ENCODE measurements at places on chromosomes 6 and 20. TPM values are rescaled to one million over a fixed set of nuclear protein-coding genes. Genes with fewer than 3 reads are reported as not detected.
A peak's percentile ranks its signal among the peaks of the same experiment; 100 is the strongest.

BPIFA1 gene
- not detected for total RNA-seq

DNA sequence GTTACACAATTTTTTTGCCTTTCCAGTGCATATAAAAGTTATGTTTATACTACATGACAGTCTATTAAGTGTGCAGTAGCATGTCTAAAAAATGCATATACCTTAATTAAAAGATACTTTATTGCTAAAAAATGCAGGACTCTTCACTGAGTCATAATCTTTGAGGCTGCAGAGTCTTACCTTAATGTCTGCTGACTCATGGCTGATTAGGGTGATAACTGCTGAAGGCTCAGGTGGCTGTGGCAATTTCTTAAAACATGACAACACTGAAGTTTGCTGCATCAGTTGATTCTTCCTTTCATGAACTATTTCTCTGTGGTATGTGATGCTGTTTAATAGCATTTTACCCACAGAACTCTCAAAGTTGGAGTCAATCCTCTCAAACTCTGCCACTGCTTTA lies 19.1 kb downstream of the ZSCAN23 start:
- DNase-seq, result no peak

DNA sequence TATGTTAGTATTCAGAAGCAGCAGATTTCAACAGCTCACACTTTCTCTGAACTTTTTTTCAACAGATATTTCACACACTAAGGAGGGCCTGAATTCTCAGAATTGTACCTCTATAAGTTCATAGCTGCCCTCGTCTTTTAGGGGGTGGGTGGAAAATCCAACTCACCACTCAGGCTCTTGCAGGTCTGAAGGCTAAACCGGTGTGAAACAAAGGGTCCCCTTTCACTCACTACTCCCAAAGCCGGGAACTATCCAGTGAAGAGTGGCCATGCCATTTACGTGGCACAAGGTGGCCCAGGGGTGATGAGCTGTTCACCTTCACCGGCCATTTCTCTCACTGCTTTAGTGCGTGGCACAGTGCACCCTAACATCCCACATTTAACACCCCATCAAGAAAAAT lies 24.2 kb downstream of the TBC1D7 start:
- no peak for DNase-seq

GRCh38 chr6:82686719-82687118 lies 323.1 kb downstream of the TPBG start:
- no peak for DNase-seq

GRCh38 chr6:133128191-133128590 lies 113.0 kb upstream of the EYA4 start:
- no peak for DNase-seq

DDX27 gene
- total RNA-seq, result 57.0 TPM

GRCh38 chr6:79277109-79277508 lies 42.6 kb upstream of the HMGN3 start:
- DNase-seq, result no peak

GRCh38 chr20:13119583-13119982 lies 101.5 kb upstream of the ISM1 start:
- peak; percentile 53 for DNase-seq

GRCh38 chr6:75855052-75855451 lies 106.0 kb downstream of the MYO6 start:
- DNase-seq, result peak; percentile 45

- no peak for DNase-seq
Observed at GRCh38 chr6:170034294-170034693, 256.6 kb downstream of the DLL1 start.

DNA sequence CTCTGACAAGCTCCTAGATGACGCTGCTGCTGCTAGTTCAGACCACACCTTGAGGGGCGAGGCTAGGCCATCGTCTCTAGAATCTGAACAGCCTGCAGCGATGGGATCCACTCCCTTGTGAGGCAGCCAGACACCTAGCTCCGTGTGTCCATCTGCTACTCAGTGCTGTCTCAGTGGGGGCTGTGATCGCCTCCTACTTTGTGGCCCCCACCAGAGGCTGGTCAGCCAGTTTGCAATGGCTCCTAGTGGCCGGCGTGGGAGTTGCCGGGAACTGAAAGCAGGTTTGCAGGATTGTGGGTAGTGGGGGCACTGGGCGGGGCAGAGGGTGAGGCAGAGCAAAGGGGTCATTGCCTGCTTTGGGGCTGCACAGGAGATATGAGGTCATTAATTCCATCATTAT lies 2.8 kb downstream of the CCN5 start:
- no peak for DNase-seq

CRISP3 gene
- not detected for total RNA-seq

DNA sequence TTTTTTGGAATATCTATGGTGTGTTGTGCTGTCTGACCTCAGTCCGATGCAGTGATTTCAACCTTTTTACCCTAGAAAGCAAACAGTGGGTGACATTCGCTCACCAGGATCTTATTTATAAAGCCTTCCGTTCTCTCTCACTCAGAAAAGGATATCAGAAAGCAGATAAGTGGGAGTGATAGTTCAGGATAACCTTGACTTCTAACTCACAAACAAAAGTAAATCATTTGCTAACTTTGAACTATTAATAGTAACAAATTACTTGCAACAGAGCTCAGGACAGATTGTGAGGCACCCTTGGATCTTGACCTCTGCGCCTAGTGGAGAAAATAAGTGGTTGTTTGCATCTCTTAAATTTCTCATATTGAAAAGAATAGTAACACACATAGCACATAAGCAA lies 637.1 kb upstream of the CITED2 start:
- DNase-seq, result no peak

DNA sequence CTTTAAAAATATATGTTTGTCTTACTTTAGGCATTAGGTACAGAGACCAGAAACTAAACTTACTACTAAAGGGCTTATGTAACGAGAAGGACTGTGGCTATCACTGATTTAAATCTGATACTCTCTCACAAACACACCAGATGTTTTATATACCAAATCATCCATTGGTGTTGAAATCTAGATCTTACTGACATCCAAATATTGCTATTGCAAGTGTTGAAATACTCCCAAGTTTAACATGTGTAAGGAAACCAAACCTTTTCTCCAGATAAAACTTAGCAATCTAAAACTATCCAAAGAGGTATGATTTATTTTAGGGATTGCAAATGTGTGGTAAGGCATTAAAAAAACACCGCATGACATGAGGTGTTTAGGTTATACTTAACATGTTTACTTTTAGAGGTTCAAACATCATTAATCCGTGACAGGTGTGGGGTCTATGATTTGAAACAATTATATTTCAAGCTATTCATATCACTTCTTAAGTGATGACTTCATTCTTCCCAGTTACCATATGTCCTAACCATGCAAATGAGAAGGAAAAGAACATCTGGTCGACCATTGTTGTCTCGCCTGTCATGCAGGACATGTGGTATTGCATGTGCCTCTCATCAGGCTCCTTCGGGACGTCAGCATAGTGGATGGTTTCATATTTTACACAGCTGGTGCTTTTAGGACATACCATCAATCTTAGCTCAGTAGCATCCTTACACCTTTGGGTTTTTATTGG lies 168.3 kb upstream of the SPACA1 start:
- peak; percentile 100 for DNase-seq

TMEM14A gene
- total RNA-seq, result 32.7 TPM

DNA sequence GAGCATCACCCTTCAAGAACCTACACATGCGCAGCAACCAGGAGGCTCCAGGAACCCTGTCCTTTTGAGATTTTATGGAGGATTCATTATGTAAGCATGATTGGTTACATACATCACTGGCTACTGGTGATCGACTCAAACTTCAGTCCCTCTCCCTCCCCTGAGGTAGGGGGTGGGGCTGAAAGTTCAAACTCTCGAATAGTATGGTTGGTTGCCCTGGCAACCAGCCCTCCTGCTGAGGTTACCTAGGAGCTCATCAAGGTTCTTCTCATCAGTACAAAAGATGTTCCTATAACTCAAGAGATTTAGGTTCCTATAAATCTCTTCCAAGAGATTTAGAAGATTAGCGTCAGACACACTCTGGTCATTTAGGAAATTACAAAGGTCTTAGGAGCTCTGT lies 21.9 kb upstream of the ZSCAN9 start:
- no peak for DNase-seq

GRCh38 chr20:60632391-60633262 lies 619.4 kb upstream of the CDH4 start:
- DNase-seq, result no peak

GRCh38 chr6:21522797-21523456 lies 70.6 kb upstream of the SOX4 start:
- DNase-seq, result no peak

DNA sequence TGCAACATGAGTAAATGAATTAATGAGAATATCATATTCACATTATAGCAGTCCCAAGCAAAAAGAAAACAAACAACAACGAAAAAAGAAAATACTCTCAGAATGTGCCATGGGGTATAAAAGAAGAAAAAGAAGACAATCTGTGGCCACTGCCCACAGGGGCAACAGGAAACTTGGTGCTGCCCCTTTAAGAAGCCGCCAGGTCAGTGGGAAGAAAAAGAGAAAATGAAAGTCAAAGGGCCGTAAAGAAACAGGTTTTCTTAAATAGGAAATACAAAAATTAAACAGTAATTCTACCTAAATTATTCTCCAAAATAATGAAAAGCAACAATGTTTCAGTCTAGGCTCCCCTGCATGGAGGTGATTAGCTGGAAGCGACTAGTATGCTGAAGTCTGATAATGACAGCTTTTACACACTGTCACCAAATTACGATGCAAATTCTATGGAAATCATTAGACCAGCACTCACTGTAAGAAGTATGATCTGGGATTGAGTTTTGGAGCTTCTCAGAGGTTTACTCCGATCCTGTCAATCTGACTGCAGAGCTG lies 23.6 kb downstream of the GMDS start:
- no peak for DNase-seq

DNA sequence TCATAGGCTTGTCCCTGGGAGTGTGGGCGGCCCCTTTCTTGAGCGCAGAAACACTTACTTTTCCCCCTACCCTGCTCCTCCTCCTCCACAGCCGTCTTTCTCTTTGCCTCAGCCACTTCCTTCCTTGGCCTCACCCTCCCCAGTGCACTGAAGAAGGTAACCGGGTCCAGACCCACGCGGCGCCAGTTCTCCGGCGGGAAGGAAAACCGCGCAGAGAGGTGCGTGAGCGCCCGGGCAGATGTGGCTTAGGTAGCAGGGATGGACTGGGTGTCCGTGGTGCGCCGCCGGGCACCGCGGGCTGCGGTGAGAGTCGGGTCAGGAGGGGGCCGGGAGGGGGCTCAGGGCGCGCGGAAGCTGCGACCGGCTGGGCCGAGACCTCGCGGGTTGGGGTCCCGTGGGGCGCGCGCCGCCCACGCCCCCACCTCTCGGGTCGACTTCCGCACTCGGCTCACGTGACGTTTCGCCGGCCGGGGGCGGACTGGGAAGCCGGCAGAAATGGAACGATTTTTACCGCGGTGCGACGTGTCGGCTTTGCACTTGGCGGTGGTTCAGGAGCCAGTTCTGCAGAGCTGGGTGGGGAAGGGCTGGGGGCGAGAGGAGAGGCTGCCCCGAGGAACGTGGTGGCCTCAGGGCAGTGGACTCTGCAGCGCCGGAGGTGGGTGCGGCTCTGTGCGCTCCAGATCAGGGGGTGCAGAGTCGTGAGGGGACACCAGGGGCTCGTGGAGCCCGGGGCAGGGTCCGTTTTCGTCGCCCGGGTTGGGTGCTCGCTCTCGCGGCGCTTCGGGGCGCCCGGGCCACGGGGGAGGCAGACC lies at the start of gene ABRACL:
ABRACL (plus strand) TSS at position 88 of the 812 bp plus-strand sequence. CDS start 5,416 bp downstream, outside the sequence.
- peak; percentile 76 for DNase-seq

GRCh38 chr6:29827579-29828470 lies at the start of gene HLA-G:
Gene HLA-G, plus strand, starts transcription at chr6:29827825. Its CDS starts 20 bp downstream, at chr6:29827845.
- no peak for DNase-seq

SLC22A7 gene
- not detected for total RNA-seq

- no peak for DNase-seq
Observed at GRCh38 chr20:63128367-63128766, 87.6 kb downstream of the YTHDF1 start.

GRCh38 chr20:19137641-19138040 lies 74.8 kb upstream of the SLC24A3 start:
- DNase-seq, result no peak

PSMA7 gene
- total RNA-seq, result 266 TPM
